ENCODE measurements at places on chromosomes 2 and 18.

GRCh38 chr2:191202881-191203397, 42.3 kb upstream of the MYO1B start:
- DNase-seq: no peak

DNA sequence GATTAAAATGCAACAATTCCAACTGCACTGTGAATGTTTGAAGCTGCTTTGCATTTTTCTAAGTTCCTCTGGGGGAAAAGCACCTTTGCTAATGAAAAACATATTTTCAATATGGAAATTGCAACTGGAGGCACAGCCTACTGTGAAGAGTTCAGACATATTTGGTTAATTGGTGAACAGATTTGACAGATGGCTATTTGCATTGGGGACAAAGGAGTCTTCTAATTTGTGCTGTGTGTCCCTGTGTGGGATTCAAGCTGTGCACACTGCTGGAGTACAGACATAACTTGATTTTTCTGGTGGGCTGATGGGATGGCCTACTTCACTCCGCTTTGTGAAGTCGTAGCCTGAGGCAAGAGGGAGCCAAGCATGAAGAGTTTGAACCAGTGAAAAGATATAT, 40.7 kb upstream of the ARHGAP25 start:
- no peak for DNase-seq

- no peak for DNase-seq
Observed at GRCh38 chr2:180790891-180791290, 189.5 kb upstream of the UBE2E3 start.

- DNase-seq: no peak
Observed at GRCh38 chr2:54954705-54955357, 95.4 kb downstream of the RTN4 start.

DNA sequence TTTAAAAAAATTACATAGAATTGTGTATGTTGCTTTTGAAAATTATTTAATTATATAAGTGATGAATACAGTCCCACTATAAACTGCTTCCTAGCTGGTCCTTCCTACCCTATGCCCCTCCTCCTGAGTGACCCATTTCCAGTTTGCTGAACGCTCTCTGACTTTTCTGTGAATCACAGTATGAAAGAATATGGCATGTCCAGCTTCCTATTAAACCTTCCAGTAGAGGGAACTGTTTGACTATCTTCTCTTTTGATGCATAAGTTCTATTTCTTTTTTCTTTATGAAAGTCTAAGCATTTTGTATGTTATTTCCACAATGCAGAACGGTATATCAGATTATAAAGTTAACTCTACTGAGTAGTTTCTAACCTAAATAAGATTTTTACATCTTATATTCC, 41.3 kb downstream of the PSMG2 start:
- DNase-seq: no peak

DNA sequence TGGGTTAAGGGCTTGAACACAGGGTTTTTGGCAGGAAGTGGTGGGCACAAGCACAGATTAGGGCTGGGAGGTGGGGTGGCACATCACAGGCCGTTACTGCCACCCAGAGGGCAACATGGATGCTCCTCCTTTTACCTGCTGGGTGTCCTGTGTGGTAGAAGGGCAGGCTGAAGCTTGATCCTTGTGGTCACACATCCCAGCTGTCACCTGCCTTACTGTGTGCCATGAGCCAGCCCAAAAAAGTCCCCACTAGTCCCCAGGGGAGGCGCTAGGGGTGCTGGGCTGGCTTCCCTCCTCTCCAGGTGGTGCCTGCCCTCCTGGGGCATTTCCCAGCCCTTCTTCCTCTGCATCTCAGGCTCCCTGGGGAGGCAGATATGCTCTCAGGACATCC, 50.5 kb upstream of the ALPP start:
- no peak for DNase-seq

- DNase-seq: no peak
Observed at GRCh38 chr2:54546923-54547720, 91.0 kb downstream of the SPTBN1 start.

- no peak for DNase-seq
Observed at GRCh38 chr2:20501974-20502373, 55.1 kb downstream of the RHOB start.

DNA sequence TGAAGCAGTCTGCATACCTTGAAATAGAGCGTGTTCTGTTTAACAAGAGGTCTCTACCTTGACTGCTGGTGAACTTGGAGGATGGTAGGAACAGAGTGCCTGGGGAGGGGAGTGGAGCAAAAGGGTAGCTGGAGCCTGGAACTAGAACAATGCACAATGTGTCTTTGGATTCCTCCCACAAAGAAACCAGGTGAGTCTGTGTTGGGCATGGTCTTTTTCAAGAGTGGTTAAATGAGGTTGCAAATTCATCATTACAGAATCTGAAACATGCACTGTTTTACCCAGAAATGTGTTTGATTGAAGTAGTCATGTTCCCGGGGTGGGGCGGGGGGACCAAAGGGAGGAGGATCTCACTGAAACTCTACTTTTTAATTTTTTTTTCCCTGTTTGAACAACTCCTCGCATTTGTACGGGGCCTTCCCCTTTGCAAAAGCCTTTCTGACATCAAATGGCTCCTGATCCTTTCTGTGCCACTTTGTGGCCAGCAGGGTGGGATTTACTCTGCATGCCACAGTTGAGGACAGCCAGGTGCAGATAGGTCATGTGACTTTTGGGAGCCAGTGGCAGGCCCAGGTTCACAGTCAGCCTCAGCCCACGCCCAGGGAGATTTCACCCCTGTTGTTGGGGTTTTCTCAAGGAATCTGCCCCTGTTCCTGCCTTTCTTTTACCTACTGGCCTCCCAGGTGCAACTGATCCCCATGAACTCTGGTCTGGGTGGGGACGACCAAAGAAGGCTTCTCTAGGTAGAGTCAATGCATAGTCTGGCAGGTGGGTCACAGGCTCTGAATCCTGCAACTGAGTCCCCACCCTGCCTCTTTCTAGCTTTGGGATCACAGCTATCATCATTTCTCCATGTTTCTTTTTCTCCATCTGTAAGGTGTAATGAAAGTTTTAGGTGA, 28.2 kb downstream of the MYCN start:
- no peak for DNase-seq

- no peak for DNase-seq
Observed at GRCh38 chr18:27921392-27921791, 255.5 kb downstream of the CDH2 start.

DNA sequence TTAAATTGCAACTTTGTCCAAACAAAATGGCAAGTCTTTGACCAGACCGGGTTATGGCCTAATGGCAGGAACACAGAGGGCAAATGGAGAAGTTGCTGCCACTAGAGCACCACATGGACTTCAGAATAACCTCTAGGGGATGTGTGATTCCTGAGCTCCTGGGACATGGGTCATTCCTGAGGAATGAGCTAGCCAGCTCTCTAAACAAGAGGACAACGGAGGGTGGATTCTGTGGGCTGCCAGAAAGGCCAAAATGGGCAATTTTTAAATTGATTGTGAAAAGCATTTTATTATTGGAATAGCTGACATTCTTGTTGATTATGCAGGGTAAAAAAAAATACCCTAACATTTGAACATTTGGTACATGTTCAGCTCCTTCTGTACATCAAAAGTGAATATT, 109.8 kb upstream of the FZD5 start:
- DNase-seq: no peak

DNA sequence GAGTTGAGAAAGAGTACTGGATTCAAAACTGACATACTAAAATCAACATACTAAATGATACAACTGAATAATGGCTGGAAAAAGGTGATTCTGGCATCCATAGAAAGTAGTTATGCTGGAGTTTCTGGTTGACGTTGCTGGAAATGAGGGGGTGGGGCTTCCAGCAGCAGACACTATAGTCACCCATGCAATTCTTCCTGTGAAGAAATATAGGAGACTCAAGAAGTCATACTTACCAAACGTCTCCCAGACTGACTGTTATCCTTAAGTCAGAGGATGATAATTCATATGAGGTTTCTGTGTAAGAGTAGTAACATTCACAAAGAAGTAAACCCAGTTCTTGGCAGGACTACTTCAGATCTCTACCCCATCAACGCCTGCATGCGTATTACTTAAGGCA, 23.6 kb downstream of the DTNB start:
- no peak for DNase-seq

DNA sequence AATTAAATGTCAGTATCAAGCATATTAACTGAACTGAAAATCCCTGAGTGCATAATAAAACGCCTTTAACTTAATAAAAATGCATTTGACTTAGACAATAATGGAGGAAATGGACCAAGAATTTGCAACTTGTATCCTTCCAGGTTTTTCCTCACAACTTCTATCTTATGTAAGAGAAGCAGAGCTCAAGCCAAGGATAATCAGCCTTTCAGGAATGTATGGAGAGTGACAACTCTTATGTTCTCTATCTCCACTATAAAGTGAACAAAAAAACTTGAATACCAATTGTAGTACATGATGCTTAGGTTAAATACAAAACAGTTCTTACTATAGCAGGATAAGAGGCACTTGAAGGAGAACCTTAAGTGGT, 64.8 kb upstream of the CYP26B1 start:
- no peak for DNase-seq

DNA sequence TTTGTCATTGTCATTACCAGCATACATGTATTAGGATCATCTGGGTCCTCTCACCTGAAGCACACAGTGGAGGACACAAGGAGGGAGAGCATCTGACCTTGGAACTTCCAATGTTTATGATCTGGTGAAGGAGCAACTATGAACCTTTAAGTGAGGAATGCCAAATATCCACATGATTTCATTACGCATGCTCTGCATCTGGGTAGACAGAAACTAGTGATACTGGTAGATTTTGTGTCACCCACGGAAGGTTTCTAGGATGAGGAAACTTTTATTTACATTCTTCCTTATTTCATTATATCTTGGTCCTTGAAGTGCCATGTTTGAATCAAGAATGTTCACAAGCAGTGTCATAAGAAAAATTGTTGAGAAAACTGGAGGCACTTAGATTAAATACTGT, 32.1 kb downstream of the SPC25 start:
- DNase-seq: no peak

DNA sequence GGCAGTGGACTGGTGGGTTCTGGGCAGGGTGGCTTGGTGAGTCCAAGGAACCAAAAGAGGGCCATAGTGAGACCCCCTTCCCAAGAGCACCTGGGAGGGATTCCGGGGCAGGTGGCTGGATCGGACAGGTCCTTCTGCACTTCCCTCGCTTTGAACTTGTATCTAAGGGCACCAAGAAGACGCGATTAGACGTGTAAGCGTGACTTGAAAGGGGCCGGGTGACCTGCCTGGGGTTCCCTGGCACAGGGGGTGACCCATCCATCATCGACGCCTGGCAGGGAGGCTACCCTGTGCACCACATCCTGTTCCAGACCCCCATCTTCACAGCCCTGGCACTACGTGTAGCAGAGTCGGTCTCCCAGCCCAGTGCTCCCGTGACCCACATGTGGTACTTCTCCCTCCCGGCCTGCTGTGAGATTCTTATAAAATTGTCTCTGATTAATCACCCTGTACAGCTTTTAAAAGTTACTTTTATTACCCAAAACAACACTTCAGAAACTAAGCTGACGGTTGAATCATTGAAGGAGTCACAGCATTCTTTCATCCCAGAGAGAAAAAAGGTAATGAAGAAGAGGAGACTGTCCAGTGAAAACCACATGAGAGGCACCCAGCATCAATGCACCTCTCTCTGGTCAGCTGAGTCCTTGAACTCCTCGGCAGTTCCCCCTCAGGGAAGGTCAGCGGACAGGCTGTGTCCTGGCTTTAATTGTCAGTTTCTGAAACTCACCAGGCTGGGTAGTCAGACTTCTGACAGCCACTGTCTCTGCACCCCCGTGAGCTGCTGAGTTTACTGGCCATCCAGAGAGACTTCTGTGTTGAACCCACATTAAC, 13.0 kb downstream of the SH3BP4 start:
- DNase-seq: no peak

Data from activated T-cell treated with anti-CD3 and anti-CD28 coated beads, Interleukin-2, amount 50 U/mL, for 1 hour (primary cell).